ENCODE measurements at places on chromosomes 12 and 14. TPM values are rescaled to one million over a fixed set of nuclear protein-coding genes. Genes with fewer than 3 reads are reported as not detected.
A peak's percentile ranks its signal among the peaks of the same experiment; 100 is the strongest.

- no peaks in the 10 kb centered on the region for H3K4me1 ChIP-seq
- H3K27ac ChIP-seq: no peak overlapping the region
- no peak for DNase-seq
- H3K36me3 ChIP-seq: peaks cover 10% of the 10 kb centered on the region
- no peaks in the 10 kb centered on the region for H3K27me3 ChIP-seq
Measured at GRCh38 chr12:26646571-26646970, 186.4 kb downstream of the ITPR2 start.

DNA sequence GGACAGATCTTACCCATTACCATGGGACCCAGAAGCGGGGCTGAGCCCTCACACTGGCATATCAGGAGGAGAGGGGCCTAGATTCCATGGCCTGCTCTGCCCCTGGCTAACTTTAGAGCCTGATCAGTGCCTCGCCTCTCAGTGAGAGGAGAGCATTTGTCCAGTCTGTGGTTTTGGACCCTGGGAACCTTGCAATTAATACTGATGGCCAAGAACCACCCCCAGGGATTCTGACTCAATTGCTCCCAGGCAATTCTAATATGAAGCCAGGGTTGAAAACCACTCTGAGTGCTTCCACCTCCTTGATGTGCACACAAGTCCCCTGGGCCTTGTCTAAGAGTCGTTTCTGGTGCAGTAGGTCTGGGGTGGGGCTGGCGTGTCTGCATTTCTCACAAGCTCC is 67.7 kb downstream of the CALM1 start:
- H3K36me3 ChIP-seq: no peaks in the 10 kb centered on the region
- no peak overlapping the region for H3K27ac ChIP-seq
- H3K27me3 ChIP-seq: peaks cover 8% of the 10 kb centered on the region
- H3K4me1 ChIP-seq: no peaks in the 10 kb centered on the region

- H3K4me3 ChIP-seq: peak overlapping the region; percentile 60
- H3K27ac ChIP-seq: peak overlapping the region; percentile 25
- H3K4me1 ChIP-seq: peaks cover 59% of the 10 kb centered on the region
- H3K36me3 ChIP-seq: no peaks in the 10 kb centered on the region
- H3K27me3 ChIP-seq: peaks cover 25% of the 10 kb centered on the region
Measured at GRCh38 chr12:53098354-53098981, 1.0 kb downstream of the IGFBP6 start.

DNA sequence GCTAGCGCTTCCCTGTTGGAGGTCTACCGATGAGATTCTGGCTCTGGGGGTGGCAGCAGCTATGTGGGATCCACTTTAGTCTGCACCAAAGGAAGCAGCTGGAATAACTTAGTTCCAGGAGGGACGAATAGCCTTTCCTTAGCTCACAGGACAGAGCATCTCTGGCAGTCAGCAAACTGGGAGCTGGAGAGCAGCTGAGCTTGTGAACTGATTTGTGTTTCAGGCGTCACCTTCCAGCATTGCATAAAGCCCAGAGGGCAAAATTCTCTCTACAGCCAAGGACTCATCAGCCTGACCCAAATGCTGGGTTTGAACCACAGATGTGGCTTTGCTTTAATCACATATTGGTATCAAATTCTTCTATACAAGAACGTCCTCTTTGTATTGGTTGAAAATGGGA is 81.9 kb upstream of the PELI2 start:
- H3K4me1 ChIP-seq: no peaks in the 10 kb centered on the region
- H3K27ac ChIP-seq: no peak overlapping the region
- H3K36me3 ChIP-seq: no peaks in the 10 kb centered on the region
- no peak for DNase-seq

Gene PPM1H
- total RNA-seq: not detected

Gene ERBB3
- 1.5 TPM for total RNA-seq

GRCh38 chr14:34956931-34957330 is 25.9 kb upstream of the SRP54 start:
- peaks cover 30% of the 10 kb centered on the region for H3K36me3 ChIP-seq
- H3K4me1 ChIP-seq: no peaks in the 10 kb centered on the region

Gene C1QL4
- total RNA-seq: not detected

Gene CLEC1B
- not detected for total RNA-seq

GRCh38 chr12:112130441-112130998 is 5.2 kb downstream of the TRAFD1 start:
- peaks cover 61% of the 10 kb centered on the region for H3K4me1 ChIP-seq
- peaks cover 49% of the 10 kb centered on the region for H3K36me3 ChIP-seq
- peak; percentile 20 for DNase-seq

Gene BAZ2A
- 116 TPM for total RNA-seq

DNA sequence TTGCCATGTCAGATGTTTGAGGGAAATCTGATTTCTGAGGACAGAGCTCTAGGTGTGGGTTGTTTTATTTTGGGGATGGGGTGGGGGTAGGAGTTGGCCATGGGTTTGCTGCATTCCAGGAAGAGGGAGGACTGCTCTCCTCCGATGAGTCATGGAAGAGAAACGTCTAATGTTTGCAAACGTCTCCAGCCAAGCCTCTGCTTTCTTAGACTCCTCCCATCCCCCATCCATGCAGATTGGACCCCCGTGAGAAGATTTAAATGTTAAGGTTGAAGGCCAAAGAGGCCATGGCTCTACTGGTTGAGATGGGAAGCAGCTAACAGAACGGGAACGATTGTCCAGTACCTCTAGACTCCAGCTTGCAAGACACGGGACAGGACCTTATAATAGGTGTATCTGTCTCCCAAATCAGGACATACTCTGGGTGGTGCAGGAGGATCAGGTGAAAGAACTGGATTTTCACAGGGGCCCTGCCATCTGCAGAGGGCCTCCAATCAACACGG is 11.4 kb upstream of the ATP2A2 start:
- no peak overlapping the region for H3K27ac ChIP-seq
- no peaks in the 10 kb centered on the region for H3K36me3 ChIP-seq
- H3K4me3 ChIP-seq: no peak overlapping the region
- no peaks in the 10 kb centered on the region for H3K4me1 ChIP-seq

GRCh38 chr12:110684312-110684836 is 4.5 kb downstream of the HVCN1 start:
- no peak overlapping the region for H3K4me3 ChIP-seq
- peaks cover 5% of the 10 kb centered on the region for H3K27me3 ChIP-seq
- no peak overlapping the region for H3K27ac ChIP-seq
- peaks cover 32% of the 10 kb centered on the region for H3K36me3 ChIP-seq

DNA sequence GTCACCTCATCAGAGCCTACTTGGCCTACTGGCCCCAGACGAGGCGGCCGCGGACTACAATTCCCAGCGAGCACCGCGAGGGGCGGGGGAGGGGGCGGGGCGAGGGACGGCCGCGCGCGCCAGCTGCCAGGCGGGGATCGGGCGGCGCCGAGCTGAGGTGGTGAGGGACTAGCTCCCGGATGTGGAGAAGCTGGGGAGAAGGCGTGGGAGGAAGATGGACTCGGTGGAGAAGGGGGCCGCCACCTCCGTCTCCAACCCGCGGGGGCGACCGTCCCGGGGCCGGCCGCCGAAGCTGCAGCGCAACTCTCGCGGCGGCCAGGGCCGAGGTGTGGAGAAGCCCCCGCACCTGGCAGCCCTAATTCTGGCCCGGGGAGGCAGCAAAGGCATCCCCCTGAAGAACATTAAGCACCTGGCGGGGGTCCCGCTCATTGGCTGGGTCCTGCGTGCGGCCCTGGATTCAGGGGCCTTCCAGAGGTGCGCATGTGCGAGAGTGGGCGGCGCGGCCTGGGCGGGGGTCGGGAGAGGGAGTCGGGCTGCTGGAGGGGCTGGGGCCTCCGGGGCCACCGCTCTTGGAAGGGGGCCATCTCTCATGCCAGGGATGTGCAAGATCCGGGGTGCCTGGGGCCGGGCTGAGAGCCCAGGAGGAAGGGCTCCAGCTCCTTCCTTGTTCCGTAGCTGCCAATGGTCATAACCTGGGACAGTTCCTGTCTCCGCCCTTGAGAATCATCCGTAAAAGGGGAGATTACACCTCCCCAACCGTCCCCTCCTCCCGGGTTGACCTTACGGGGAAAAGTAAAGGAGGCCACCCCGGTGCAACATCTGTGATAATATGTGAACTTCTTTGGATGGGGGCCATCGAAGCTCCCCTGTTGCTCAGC is at the start of gene CMAS:
CMAS (plus strand) TSS at position 129 of the 878 bp plus-strand sequence; CDS start at position 215, 86 bp downstream.
- no peaks in the 10 kb centered on the region for H3K27me3 ChIP-seq
- peak; percentile 81 for DNase-seq
- H3K4me1 ChIP-seq: peaks cover 44% of the 10 kb centered on the region
- H3K4me3 ChIP-seq: peak within 1 kb of the TSS; percentile 95
- peaks cover 24% of the 10 kb centered on the region for H3K36me3 ChIP-seq

All from activated CD4-positive, alpha-beta T cell treated with anti-CD3 and anti-CD28 coated beads, Interleukin-2, amount 10 ng/mL, durations not matched to agents 7 days and 5 days (primary cell).